ENCODE measurements at places on chromosomes 2 and 18. TPM values are rescaled to one million over a fixed set of nuclear protein-coding genes. Genes with fewer than 3 reads are reported as not detected.

Gene SPEG
- 2.1 TPM for total RNA-seq

Gene ZNF24
- total RNA-seq, result 45.1 TPM

Gene ANO7
- 5.4 TPM for total RNA-seq

Gene RTP5
- total RNA-seq, result 0.22 TPM

Gene HOXD8
- total RNA-seq, result not detected

Gene KCNG2
- total RNA-seq, result not detected

Gene NTSR2
- total RNA-seq, result not detected

Gene RAB6C
- total RNA-seq, result not detected

Gene DOK6
- total RNA-seq, result not detected

Gene RAPGEF4
- total RNA-seq, result 1.3 TPM

Gene IGFBP5
- not detected for total RNA-seq

Gene CTIF
- total RNA-seq, result 3.5 TPM

Gene ICA1L
- total RNA-seq, result 8.0 TPM

Gene HOXD9
- not detected for total RNA-seq

Gene LYPD1
- total RNA-seq, result not detected

Gene HOXD1
- total RNA-seq, result not detected

Gene C2orf78
- not detected for total RNA-seq

Gene PRKAG3
- not detected for total RNA-seq

Gene CNTNAP5
- not detected for total RNA-seq

Gene HOXD10
- total RNA-seq, result not detected

Gene ARL5A
- total RNA-seq, result 79.9 TPM

Gene IL37
- total RNA-seq, result not detected

Gene ABHD1
- total RNA-seq, result 0.50 TPM

Gene LBH
- total RNA-seq, result 127 TPM

Gene AKAIN1
- total RNA-seq, result not detected

Gene ABCG8
- not detected for total RNA-seq

Gene CCDC148
- total RNA-seq, result not detected

Gene CREG2
- not detected for total RNA-seq

Gene FAP
- total RNA-seq, result not detected

Gene DGUOK
- 103 TPM for total RNA-seq

Gene CXCR4
- 97.0 TPM for total RNA-seq

Gene SNRPD1
- total RNA-seq, result 148 TPM

Gene C2orf15
- total RNA-seq, result 1.5 TPM

Gene RNF138
- 89.5 TPM for total RNA-seq

Gene COL6A3
- 4.0 TPM for total RNA-seq

Gene GCG
- not detected for total RNA-seq

Gene CNGA3
- not detected for total RNA-seq

Gene BCL11A
- total RNA-seq, result 0.45 TPM

Gene TGFA
- 0.38 TPM for total RNA-seq

Gene LIMS3
- 0.74 TPM for total RNA-seq

Gene PREPL
- 25.2 TPM for total RNA-seq

Gene COLEC11
- 0.49 TPM for total RNA-seq

All from activated CD8-positive, alpha-beta T cell treated with anti-CD3 and anti-CD28 coated beads for 36 hours (primary cell).